D721Med (cell line): ENCODE measurements at places on chromosomes 5 and 9.

GRCh38 chr9:792331-793260 lies 48.9 kb upstream of the DMRT1 start:
- no peak for DNase-seq

GRCh38 chr9:121071370-121071755 lies 3.4 kb upstream of the CNTRL start:
- no peak for DNase-seq

DNA sequence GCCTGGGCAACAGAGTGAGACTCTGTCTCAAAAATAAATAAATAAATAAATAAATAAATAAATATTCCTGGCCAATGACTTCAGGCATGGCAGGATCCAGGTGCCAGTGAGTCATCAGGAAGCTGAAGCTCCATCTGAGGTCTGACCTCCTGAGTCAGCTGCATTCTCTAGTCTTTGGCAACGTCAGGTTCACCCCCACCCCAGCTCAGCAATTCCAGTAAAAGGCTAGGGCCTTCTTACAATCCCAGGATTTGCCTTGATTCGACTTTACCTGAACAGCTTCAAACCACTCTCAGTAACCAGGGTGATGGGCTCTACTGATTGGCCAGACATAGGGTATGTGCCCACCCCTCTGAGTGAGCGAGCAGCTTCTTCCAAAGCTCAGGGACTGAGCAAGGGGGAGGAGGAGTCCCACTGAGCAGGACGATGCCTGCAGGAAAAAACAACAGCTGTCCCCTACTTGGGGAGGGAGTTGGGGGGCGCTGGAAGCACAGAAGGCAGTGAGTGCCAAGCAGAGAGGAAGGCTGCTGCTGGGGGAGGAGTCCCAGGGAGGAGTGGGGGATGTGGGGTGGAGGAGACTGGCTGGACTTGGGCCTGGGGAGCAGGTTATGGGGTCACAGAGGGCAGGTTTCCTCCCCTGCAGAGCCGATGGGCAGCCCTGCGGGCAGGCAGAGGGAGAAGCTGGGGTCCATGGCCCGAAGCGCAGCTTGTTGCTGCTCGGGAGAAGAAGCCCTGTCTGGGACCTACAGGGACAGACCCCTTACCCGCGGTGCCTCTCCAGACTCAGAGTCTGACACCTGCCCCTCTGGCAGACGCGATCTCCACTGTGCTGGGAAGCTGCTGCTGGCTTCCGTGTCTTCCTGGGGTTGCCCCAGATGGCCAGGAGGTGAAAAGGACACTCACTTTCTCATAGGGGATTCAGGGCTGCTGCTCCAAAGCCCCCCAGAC lies 25.9 kb upstream of the UNC5A start:
- no peak for DNase-seq

DNA sequence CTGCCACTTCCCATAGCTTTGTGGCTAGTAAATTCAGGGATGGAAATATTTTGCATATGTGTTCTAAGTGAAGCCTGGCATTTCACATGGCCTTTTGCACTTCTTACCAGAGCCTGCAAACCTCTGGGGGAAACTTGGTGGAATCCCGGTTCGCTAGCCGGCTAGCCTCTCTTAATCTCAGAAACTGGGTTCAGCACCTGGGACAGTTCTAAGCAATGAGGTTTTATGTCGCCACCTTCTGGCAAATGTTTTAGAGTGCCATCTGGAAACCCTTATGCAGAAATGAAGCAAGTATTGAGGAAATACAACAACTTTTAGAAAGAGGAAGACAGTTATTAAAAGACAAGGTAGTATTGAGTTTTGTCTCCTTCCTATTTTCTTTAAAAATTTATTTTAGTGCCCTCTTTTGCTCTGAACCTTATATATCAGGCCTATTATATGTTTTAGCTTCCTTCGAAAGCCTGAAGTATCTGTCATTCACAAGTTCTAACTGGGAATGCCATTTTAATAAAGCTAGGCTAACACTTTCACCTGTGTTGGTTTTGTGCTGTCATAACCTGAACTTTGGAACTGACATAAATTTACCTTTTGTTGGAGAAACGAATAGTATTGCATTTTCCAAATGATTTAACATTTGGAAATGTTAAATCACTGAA lies 963 bp upstream of the HTR1A start:
- DNase-seq, result no peak

DNA sequence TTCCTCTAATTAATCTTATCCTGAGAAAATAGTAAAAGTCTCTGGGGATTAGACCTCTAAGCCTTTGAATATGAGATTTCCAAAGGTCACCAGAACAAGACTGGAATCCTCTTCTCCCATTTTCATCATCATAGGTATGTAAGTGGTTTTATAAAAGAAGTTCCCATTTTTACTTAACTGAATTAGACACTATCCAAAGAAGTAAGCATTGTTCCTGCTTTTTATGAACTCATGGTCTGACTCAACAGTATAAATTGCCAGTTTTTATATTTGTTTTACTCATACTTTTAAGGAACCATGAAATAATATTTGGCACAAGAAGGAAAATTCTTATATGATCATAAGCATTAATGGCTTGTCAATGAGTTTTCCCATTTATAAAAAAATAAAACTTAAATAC lies 167.1 kb upstream of the ADRA1B start:
- DNase-seq, result no peak
